A549 treated with GW870086 at 1 μM for 4 hours (cell line): ENCODE measurements at places on chromosomes 1 and 21. TPM values are rescaled to one million over a fixed set of nuclear protein-coding genes. Genes with fewer than 3 reads are reported as not detected.

Gene LRRC42
- total RNA-seq = 27.6 to 28.8 TPM (median 28.4 TPM) in 5 replicates

Gene PLA2G2C
- total RNA-seq = not detected in 5 replicates

Gene SDHC
- 237 to 255 TPM (median 248 TPM) in 5 replicates for total RNA-seq

Gene CYP4Z1
- not detected in 5 replicates for total RNA-seq

Gene PCBP3
- 0.62 to 2.1 TPM (median 1.6 TPM) in 5 replicates for total RNA-seq

Gene CLDN17
- total RNA-seq = not detected in 5 replicates

Gene IRF2BP2
- 67.1 to 103 TPM (median 97.9 TPM) in 5 replicates for total RNA-seq

Gene SLC6A9
- 12.2 to 17.9 TPM (median 15.7 TPM) in 5 replicates for total RNA-seq

Gene PARS2
- total RNA-seq = 4.3 to 5.1 TPM (median 4.7 TPM) in 5 replicates

Gene FNBP1L
- 16.0 to 27.2 TPM (median 25.3 TPM) in 5 replicates for total RNA-seq

Gene FNDC5
- 0.32 to 0.74 TPM (median 0.62 TPM) in 5 replicates for total RNA-seq

Gene RORC
- total RNA-seq = 0.03 to 0.08 TPM (median 0.06 TPM) in 3 of 5 replicates, not detected in the others

Gene DR1
- 27.5 to 38.6 TPM (median 36.8 TPM) in 5 replicates for total RNA-seq

Gene LCE1C
- total RNA-seq = not detected in 5 replicates

Gene AADACL3
- not detected in 5 replicates for total RNA-seq

Gene TOMM40L
- 9.3 to 12.6 TPM (median 11.7 TPM) in 5 replicates for total RNA-seq

Gene ARMH1
- total RNA-seq = 0.38 to 1.1 TPM (median 0.54 TPM) in 5 replicates

Gene MEX3A
- 0.98 to 2.3 TPM (median 1.8 TPM) in 5 replicates for total RNA-seq

Gene OR6K3
- total RNA-seq = not detected in 5 replicates

Gene SPOCD1
- total RNA-seq = 3.7 to 6.4 TPM (median 4.4 TPM) in 5 replicates

Gene TTLL10
- total RNA-seq = not detected in 5 replicates

Gene SWT1
- total RNA-seq = 1.2 to 1.7 TPM (median 1.5 TPM) in 5 replicates

Gene MLLT11
- 12.5 to 18.3 TPM (median 17.0 TPM) in 5 replicates for total RNA-seq
